ENCODE measurements at places on chromosomes 3 and 15. TPM values are rescaled to one million over a fixed set of nuclear protein-coding genes. Genes with fewer than 3 reads are reported as not detected.

Gene SLC9A9
- total RNA-seq: 0.31 TPM

Gene C2CD4A
- 0.17 TPM for total RNA-seq

Gene NRG4
- total RNA-seq: 1.3 TPM

Gene DNAJC13
- 12.8 TPM for total RNA-seq

Gene CHL1
- not detected for total RNA-seq

Gene XCR1
- not detected for total RNA-seq

Gene NEK10
- 1.1 TPM for total RNA-seq

Gene ANKUB1
- not detected for total RNA-seq

Gene MTFMT
- total RNA-seq: 22.3 TPM

Gene LMAN1L
- total RNA-seq: not detected

Gene CCDC39
- not detected for total RNA-seq

Gene FGF7
- total RNA-seq: not detected

Gene RETNLB
- not detected for total RNA-seq

Gene KCNAB1
- total RNA-seq: not detected

Gene UNC13C
- total RNA-seq: not detected

Gene CCR5
- not detected for total RNA-seq

Gene RAP2B
- 7.9 TPM for total RNA-seq

Gene NR1I2
- not detected for total RNA-seq

Gene GNAT1
- total RNA-seq: not detected
